Activated T-helper 2 cell treated with anti-CD3 and anti-CD28 coated beads, Interferon-gamma antibody, Interleukin-2, Interleukin-4, amounts not matched to agents 10 μg/mL and 5 μg/mL and 100 μg/mL, durations not matched to agents 14 hours and 24 hours and 36 hours (primary cell): ENCODE measurements at places on chromosomes 1 and 21. TPM values are rescaled to one million over a fixed set of nuclear protein-coding genes. Genes with fewer than 3 reads are reported as not detected.

DNA sequence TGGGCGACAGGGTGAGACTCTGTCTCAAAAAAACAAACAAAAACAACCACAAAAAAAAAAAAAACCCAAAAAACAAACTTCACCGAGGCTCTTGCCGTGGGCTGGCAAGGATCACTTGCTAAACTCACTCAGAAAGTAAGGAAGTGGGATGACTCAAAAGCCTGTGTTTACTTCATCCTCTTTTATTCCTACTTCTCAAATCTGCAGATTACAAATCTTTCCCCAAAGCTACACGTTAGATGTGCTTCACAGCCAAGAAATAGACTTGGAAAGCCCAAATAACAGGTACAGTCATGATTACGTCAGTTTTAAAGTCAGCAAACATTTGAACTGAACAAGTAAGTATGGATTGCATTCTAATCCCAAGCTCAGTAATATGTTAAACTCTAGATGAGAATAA, 359.3 kb downstream of the ADGRL2 start:
- DNase-seq: no peak

DNA sequence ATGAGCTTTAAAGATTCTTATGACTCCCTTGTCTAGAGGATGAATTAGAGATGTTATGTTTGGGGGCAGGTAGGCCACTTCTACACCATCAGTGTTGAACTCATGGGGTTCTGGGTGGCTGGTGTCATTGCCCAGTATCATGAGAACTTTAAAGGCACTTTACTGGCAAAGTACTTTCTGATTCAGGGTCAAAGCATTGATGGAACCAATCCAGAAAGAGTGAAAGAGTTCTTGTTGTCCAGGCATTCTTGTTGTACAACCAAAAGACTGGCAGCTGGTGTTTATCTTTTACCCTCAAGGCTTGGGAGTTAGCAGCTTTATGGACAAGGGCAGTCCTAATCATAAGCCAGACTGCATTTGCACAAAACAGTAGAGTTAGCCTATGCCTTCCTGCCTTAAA, 673.0 kb downstream of the USP25 start:
- no peak for DNase-seq

DNA sequence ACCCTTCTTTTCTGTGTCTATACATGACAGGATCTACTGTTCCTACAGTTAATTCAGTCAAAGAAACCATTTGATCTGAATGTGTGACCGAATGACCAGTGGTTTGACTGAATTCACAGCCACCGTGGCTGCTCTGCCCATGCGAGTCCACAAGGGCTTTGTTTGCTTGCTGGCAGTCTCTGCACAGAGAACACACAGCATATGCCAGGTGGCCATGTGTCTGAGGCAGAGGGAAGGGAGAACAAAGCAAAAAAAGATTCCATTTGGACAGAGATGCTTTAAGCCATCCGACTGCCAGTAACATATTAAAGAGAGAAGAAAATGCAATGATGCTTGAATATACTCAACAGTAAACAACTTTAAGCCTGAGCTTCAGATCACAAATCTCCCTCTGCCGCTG, 737.8 kb upstream of the CXADR start:
- DNase-seq: no peak

GRCh38 chr1:119962296-119962968, 66.1 kb upstream of the ADAM30 start:
- DNase-seq: no peak

DNA sequence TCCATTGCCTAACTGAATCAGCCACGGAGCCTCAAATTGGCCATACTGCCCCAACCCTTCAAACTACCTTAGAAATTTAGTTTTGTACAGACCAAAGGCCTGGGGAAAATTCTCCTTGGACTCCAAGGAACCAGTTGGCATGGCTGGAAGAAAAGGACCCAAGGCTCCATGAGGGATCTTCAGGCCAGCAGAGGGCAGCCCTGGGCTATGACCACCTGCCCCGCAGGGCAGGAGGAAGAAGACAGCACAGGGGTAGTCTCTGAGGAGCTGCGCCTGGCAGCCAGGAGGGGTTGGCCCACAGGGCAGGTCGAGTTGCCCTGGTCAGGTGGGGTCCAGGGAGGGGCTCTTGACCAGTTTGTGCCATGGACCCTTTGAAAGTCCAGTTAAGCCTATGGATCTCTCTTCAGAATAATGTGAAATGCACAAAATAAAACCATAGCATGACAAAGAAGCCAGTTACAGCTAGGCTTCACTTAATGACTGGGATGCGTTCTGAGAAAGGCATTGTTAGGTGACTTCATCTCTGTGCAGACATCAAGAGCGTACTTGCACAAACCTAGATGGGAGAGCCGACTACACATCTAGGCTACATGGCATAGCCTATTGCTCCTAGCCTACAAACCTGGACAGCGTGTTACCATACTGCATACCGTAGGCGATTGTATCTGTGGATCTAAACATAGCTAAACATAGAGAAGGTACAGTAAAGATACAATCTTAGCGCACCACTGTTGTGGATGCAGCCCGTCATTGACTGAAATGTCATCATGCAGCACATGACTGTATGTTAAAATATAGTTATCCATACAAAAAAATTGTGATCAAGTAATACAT, 26.1 kb downstream of the CACNA1S start:
- no peak for DNase-seq

- DNase-seq: no peak
Observed at GRCh38 chr1:235990330-235990795, 74.5 kb downstream of the NID1 start.

DNA sequence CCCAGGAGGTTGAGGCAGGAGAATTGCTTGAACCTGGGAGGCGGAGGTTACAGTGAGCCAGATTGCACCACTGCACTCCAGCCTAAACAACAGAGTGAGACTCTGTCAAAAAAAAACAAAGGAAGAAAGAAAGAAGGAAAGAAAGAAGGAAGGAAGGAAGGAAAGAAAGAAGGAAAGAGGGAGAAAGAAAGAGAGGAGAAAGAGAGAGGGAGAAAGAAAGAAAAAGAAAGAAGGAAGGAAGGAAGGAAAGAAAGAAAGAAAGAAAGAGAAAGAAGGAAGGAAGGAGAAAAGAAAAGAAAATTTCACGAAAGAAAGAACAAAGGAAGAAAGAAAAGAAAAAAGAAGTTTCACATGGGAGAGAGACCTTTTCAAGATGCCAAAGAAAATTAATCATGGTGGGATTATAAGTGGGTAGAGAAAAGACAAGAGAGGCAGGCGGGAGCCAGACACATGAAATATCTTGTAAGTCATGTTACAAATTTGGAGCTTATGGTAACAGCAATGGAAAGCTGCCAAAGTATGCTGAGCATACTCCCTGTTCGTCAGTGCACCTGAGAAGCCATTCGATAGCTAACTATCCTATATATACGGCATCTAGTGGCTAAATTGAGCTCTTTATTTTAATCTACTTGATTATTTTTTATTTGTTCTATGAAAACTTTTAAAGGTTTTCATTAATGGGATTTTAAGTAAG, 41.3 kb upstream of the TNFSF4 start:
- DNase-seq: no peak

DNA sequence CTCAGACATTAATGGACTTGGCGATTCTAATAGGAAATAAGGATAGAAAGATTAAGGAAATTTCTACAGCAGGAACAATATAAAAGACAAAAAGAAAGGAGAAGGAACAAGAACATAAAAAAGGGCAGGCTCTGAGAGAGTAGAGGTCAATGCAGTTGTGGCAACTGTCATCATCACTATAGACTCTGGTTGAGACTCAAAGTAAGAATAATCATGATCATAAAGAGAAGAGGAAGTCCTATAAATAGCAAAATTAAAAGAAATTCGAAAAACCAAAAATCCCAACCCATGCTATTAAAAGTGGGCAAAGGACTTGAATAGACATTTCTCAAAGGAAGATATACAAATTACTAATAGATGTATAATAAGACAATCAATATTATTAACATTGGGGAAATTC, 14.4 kb upstream of the XCL1 start:
- no peak for DNase-seq

NECTIN4 gene
- total RNA-seq: 0.05 TPM in 1 of 2 replicates, not detected in the other

SPRR2G gene
- total RNA-seq: not detected in 2 replicates

DNAH14 gene
- 0.32 and 0.92 TPM in 2 replicates for total RNA-seq

OLIG1 gene
- 0.09 TPM in 1 of 2 replicates, not detected in the other for total RNA-seq

PLA2G2E gene
- not detected in 2 replicates for total RNA-seq

ZSWIM5 gene
- 0.14 and 0.21 TPM in 2 replicates for total RNA-seq
